ENCODE measurements at places on chromosomes 16 and 17.

GRCh38 chr16:57252148-57252721 lies 7.2 kb downstream of the ARL2BP start:
- DNase-seq: no peak

DNA sequence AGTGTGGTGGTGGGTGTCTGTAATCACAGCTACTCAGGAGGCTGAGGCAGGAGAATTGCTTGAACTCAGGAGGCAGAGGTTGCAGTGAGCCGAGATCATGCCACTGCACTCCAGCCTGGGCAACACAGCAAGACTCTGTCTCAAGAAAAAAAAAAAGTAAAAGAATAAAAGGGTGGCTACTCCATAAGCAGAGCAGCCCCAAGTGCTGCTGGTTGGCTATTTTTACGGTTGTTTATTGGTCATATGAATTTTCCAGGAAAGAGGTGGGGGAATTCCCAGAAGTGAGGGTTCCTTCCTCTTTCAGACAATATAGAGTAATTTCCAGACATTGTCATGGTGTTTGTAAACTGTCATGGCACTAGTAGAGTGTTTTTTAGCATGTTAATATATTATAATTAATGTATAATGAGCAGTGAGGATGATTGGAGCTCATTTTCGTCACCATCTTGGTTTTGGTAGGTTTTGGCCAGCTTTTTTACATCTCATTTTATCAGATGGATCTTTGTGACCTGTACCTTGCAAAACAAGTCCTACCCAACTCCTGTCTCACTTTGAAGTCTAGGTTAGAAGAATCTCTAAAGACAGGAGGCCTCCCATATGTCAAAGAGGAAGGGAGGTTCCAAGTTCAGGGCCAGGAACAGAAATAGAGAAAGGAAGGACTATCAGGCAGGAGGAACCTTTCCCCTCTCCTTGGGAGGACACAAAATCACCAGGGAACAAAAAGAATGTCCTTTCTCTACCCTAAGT lies 39.1 kb downstream of the HOXB1 start:
- no peak for DNase-seq

- no peak for DNase-seq
Observed at GRCh38 chr17:67125417-67125816, 81.1 kb downstream of the CACNG1 start.

GRCh38 chr17:41402161-41402560 lies 4.8 kb upstream of the KRT31 start:
- no peak for DNase-seq

All from astrocyte of the cerebellum (primary cell).